ENCODE measurements at places on chromosomes 5 and 9.

GRCh38 chr5:178236679-178237078 lies 4.1 kb upstream of the PHYKPL start:
- DNase-seq: no peak

DNA sequence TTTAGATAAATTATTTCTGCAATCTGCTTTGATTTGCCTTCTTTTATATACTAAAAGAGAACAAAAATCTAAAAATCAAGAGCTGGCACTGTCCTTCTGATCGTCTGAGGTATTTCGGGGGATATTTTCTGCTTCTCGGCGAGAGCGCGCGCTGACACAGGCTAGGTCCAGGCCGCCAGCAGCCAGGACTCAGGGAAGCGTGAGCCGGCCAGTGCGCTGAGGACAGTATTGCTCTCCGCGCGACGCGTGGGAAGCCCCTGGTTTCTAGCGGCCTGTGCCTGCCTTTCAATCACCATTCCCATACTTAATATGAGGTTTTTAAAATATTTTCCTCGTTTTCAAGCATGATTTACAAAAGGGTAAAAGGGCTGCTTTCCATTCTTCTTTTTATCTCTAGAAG lies 307.3 kb upstream of the IRX1 start:
- DNase-seq: no peak

- peak; percentile 58 for DNase-seq
Observed at GRCh38 chr9:14350754-14351153, 36.8 kb upstream of the NFIB start.

- no peak for DNase-seq
Observed at GRCh38 chr9:69115621-69116020, 58.5 kb upstream of the TJP2 start.

- no peak for DNase-seq
Observed at GRCh38 chr9:83651558-83651957, 28.6 kb downstream of the IDNK start.

DNA sequence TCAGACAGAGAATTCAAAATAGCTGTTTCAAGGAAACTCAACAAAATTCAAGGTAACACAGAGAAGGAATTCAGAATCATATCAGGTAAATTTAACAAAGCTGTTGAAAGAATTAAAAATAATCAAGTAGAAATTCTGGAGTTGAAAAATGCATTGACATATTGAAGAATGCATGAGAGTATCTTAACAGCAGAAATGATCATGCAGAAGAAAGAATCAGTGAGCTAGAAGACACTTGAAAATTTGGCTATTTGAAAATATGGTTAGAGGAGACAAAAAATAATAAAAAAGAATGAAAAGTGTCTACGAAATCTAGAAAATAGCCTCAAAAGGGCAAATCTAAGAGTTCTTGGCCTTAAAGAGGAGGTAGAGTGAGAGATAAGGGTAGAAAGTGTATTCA lies 22.9 kb downstream of the LMBRD2 start:
- no peak for DNase-seq

DNA sequence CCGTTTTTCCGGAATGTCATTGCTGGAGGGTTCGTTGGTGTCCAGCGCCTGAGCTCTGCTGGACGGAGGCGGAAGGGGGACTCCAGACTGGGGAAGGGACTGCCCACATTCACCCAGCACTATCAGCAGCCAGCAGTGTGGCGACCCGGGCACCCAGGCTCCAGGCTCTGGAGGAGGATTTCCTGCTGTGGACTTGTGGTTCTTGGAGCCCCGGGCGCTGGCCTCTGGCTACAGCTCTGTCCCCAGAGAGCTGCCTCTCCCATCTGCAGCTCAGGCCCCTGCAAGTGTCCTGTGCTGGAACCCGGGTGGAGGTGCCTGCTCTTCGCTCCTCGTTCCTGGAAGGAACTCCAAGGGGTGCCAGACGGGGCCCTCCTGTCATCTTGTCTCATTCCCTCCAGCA lies 152.6 kb downstream of the RGS3 start:
- DNase-seq: no peak

- DNase-seq: no peak
Observed at GRCh38 chr5:163916861-163917260, 411.4 kb downstream of the MAT2B start.

DNA sequence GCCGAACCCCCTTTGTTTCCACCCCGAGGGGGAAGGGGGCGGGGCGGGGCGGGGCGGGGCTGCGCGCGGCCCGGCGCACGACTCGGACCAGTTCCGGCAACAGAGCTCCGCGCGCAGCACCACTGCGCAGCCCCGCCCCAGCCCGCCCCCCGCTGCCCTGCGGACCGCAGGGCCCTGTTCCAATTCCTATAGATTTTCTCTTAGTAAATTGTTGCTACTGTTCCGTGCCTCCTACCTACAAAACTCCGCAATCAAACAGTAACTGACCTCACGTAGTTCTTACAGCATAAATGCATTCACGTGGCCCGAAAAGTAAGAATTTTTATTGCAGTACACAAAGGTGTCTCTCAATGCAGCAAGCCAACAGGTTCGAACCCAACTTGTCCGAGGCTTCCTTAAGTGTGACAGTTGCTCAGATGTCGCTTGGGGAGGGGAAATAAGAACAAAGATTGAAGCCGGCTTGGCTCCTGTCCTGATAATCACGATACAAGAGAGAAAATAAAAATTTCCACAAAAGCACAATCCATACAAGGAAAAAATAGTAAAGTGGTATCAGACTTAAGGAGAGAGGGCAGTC lies 1.2 kb upstream of the RNF38 start:
- no peak for DNase-seq

Measured in right forelimb (tissue), 1 donor.